ENCODE measurements at places on chromosomes 1 and 21.
A peak's percentile ranks its signal among the peaks of the same experiment; 100 is the strongest.

DNA sequence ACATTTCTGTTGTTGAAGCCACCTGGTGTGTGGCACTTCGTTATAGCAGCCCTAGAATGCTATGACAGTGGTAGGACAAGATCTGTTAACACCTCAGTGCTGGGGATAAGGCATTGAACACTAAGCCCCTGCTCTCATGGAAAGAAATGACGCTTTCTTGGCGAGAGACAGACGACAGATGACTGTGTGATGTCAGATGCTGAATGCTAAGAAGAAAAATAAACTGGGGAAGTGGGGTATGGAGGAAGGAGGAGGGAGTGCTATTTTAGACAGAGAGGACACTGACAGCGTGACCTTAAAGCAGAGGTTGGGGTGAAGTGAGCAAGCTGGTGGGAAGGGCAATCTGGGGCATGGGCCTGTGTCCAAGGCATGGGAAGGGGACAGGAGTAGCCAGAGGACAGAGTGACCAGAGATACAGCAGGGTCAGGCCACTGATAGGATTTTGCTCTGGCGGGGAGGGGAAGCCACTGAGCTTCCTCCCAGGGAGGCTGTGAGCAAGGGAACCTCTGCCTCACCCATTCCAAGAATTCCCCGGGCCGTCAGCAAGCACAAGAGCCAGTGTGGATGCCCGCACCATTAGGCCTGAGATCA is 15.2 kb downstream of the DOP1B start:
- DNase-seq = no peak

GRCh38 chr1:245201827-245202226 is 47.0 kb downstream of the KIF26B start:
- DNase-seq = no peak

GRCh38 chr1:167297222-167298214 is 76.8 kb downstream of the POU2F1 start:
- DNase-seq = no peak

DNA sequence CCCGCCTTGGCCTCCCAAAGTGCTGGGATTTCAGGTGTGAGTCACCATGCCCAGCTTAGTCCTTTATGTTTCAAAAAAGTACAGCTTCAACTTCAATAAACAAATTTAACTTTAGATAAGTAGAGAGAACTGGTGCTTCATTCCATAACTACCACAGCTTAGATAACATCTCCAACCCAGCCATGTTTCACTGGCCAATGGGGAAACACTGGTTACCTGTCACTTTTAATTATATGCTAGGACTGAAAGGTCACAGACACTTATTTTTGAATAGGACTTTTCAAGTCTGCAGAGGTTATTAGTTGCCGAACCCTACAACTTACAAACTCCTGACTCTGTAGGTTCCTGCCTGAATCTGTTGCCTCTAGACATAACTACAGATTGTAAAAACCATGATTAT is 56.5 kb upstream of the ST6GALNAC3 start:
- DNase-seq = no peak

GRCh38 chr1:179151908-179152682 is 70.2 kb downstream of the TOR3A start:
- no peak for DNase-seq

DNA sequence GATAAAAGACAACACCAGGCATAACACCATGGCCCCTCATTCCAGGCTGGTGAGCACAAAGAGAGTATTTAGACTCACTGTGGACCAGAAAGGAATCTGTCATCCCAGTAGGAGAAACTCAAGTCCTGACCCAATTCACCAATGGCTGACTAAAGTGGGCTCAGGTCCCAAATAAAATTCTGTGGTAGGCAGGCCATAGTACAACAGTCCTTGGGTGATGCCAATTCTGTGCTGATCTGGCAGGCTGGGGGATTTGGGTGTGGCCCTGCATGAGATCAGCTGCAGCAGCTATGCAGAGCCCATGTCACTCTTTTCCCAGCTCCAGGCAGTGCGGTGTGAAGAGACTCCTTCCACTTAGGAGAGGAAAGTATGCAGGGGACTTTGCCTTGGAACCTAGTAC is 245.1 kb downstream of the LBR start:
- no peak for DNase-seq

GRCh38 chr1:196355206-196355786 is 252.9 kb downstream of the KCNT2 start:
- no peak for DNase-seq

- DNase-seq = no peak
Measured at GRCh38 chr21:45529785-45530422, 12.3 kb downstream of the SLC19A1 start.

- DNase-seq = no peak
Measured at GRCh38 chr1:232413674-232414073, 216.3 kb downstream of the SIPA1L2 start.

- no peak for DNase-seq
Measured at GRCh38 chr1:22639286-22639685, 2.9 kb downstream of the C1QA start.

- no peak for DNase-seq
Measured at GRCh38 chr1:157542676-157543075, 9.6 kb downstream of the FCRL5 start.

DNA sequence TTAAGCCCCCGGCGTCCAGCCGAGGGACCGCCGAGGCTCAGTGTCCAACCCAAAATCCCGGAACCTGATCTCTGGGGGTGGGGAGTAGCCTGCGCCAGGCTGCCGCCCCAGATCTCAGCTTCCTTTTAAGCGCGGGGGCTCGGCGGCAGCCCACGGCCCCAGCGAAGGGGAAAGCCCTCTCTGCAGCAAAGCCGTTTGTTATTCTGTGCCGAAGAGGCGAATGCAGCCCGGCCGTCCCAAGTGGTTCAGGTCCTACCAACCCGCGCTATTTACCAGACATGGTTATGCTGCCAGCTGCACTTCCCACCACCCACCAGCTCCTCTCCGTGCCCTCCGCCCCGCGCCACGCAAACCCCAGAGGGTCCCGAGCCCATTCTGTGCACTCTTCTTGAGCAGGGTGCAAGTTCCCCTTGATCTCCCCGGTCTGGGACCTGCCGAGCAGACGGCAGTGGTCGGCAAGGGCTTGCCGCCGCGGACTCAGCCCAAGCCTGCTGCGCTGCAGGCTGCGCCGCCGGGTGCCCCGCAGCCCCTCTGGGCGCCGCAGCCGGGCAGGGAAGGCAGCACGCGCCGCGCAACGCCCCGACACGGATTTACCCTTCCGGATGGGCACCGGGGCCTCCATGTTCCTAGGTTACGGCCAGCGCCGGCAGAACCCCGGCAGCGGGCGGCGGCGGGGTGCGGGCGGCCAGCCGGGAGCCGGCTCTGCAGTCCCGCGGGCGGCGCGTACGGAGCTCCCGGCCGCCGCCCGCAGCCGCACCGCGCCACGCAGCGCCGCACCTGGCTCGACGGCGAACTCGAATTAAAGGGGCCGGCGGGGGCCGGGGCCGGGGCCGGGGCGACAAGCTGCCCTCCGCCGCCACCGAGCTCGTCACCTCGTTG is 738 bp upstream of the KCNA2 start:
- DNase-seq = no peak

DNA sequence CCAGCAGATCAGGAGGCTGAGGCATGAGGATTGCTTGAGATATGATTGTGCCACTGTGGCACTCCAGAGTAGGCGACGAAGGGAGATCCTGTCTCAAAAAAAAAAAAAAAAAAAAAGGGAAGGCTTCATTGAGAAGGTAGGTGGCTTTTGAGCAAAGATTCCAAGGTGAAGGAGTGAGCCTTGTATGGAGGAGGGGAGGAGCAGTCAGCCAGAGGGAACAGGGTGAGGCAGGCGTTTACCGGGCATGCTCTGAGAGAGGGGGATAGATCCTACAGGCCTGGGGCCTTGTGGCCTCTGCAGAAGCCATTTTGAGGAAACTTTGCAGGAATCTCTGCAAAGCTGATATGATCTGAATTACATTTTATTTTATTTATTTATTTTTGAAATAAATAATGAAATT is 5.1 kb upstream of the HDAC1 start:
- DNase-seq = no peak

GRCh38 chr21:41360072-41360821 is 1.6 kb upstream of the MX2 start:
- peak; percentile 49 for DNase-seq

GRCh38 chr1:241532162-241532531 is at the start of gene KMO:
TSS of gene KMO (plus strand) at chr1:241532378. CDS start at chr1:241532445, 67 bp downstream.
- no peak for DNase-seq

DNA sequence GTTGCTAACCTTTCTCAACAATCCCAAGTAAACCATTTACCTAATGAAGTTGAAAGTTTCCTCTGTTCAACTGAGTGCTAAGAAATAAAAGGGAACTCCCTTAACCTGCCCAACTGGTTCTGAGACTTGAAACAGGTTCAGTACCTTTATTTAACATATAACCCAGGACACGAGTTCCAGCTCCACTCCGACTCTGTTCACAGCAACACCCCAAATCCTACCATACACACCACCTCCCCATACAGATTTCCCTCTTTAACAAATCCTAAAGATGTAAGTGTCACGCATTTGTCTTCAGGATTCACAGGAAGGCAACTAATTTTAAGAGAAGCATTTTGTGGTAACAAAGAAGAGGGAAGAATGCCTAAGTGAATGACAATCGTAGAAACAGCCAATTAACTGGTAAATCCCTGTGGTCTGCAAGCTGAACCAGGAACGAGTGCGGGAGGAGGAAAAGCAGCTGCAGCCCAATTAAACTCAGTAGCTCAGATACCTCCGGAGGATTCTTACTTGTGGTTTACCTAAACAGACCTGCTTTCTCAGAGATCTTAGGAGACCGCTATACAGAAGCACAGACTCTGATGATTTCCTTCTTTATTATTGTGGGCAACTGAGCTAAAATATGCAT is 134.5 kb upstream of the MAGI3 start:
- DNase-seq = no peak

GRCh38 chr1:70496181-70496580 is 85.1 kb downstream of the CTH start:
- DNase-seq = no peak

GRCh38 chr21:42456457-42456856 is 39.6 kb downstream of the RSPH1 start:
- DNase-seq = no peak

DNA sequence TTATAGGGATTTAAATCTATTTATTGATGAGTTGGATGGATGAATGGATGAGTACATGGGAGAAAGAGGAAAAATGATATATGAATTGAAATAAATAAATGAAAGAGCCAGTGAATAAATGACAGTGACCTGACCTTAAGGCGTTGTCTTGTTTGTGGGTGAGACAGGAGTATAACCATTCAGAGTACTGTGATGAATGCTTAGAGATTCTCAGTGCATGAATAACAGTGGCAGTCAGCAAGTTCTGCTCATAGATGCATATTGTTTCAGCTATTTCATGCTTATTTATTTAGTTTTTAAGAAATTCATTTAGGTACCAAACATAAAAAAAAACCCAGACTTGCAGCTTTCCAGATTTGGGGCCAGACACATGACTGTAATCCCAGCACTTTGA is 116.4 kb downstream of the FGGY start:
- no peak for DNase-seq

- DNase-seq = no peak
Measured at GRCh38 chr1:246790833-246791232, 66.6 kb downstream of the SCCPDH start.

DNA sequence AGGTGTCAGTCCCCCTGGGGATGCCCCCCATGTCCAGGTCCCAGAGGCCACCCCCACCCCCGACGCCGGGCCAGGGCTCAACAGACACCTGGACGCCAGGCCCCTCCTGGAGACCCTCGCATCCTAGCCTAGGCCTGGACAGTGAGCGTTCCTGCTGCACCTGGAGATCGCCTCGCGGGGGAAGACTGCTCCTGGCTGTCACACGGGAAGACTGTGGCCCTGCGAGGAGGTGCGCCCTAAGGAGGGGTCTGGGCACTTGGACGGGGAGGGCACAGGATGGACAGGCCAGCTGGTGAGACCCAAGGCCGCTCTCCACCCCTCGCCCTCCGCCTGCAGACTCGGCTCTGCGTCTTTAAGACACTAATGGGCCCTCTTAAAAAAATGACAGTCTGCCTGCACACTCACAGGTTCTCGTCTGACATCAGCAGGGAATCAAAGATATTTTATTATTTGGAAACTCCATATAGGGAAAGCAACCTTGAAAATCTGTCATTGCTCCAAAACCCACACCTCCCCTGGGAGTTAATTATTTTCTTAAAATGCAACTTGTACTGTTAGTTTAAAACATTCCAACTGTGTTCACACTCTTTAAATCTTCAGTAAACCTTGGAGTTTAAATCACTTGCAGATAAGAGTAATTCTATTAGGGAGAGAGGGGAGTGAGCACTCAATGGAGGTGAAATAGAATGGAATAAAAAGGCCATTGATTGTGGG is 45.6 kb upstream of the ACTRT2 start:
- DNase-seq = no peak

DNA sequence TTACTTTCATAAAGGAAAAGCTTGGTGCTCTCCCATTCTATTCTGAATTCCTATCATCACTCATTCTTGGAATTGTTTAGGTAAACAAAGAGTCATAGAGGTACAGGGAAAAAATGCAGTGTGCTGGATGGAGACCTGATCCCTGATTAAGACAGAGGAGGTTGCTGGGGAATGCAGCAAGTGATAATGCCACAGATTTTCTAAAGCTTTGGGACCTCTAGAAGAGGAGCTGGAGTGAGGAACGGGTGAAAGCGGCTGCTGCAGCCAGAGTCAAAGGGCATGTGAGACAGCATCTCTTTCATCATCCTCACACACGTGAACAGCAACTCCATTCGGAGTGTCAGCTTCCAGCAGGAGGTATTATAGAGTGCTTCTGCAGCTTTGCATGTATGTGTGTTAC is 54.9 kb upstream of the DIPK1A start:
- DNase-seq = no peak

GRCh38 chr1:96366516-96366915 is 355.1 kb upstream of the PTBP2 start:
- no peak for DNase-seq

GRCh38 chr1:75996196-75996595 is 64.0 kb upstream of the ASB17 start:
- DNase-seq = no peak

DNA sequence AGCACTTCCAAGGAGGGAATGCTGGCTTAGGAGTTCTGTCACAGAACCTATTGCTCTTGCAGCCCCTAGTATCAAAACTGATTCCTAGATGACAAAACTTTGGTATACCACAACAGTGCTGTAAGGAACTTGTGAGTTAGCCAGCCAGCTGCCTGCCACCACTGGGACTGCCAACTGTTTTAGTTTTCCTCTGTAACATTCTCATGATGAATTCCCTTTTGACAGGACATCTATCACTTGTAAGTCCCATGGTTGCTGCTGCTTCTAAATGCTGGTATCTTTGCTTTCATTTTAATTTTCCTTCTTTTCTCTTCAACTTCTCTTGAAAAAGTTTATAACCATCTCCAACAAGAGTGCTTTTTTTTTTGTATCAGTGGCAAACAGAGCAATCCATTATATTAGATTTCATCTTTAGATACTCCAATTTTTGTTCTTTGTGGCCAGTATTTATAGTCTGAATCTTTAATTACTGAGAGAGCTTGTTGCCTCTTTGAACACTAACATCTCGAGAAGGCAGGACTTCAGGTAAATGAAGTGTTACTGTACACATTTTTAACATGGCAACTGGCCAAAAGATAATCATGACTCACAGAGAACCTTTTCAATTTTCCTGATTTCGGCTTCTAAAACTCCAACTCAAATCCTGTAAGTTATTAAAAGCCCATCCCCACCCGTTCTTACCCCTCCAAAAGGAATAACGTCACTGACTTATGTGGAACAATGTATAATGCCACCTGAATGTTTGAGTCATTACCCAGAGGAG is 19.8 kb downstream of the DBT start:
- no peak for DNase-seq
